ENCODE measurements at places on chromosomes 1 and 21.

DNA sequence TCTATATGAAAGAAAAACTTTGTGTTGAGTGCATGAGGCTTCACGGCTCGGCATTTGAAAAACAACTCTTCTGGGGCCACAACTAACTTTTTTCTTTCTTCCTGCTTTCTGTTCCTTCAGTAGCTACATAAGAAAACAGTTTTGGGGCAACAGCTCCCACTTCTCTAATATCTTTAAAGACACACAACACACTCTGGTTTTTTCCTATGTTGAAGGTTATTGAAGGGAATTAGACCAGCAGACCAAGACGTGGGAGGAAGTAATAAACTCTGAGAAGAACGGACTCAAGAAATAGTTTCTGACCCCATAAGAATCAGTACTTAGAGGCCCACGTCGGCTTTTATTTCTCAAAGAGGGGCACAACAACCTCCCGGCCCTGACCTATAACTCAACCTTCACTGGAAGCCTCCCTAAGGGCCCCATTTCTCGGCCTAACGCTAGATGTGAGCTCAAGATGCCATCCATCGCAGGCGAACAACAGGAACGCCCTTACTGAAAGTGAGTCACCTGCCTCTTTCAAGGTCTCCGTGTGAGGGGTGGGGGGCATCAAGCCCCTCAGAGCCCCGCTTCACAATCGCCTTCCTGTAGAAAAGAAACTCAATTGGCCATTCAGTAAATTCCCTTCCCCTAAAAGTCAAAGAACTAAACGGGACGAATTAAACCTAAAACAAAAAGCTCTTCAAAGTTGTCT, 844 bp downstream of the ZMYM6 start:
- DNase-seq, result peak; percentile 5

DNA sequence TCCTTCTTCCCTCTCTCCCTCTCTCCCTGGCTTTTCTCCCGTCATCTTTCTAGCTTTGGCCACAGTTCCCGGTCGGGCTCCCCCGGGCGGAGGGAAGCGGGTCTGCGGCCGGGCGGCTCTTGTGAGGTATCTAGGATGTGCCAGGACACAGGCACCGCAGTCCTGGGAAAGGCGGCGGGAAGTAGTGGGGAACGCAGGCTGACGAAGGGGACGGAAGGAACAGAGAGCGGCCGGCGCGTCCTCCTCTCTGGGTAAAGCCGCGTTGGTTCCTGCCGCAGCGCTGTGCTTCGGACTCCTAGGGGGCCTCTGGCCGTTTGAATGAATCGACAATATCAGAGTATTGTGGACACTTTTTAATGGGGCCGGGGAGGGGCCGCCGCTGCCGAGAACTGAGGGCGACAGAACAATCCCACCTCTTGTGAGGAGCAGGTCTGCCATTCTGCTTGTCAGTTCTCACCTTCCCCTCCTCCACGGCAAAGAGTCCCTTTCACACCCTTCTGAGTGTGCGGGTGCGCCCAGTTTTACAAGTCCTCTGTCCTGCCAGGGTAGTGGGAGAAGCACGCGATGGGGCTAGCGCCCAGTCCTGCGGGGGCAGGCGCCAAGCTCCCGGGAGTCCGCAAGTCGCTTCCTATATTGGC, 1.2 kb upstream of the LHX9 start:
- no peak for DNase-seq

- DNase-seq, result no peak
These were observed 1.5 kb upstream of the C2CD4D start for GRCh38 chr1:151841141-151841540.

GRCh38 chr21:25977068-25977611, 193.4 kb downstream of the APP start:
- no peak for DNase-seq

- DNase-seq, result no peak
These were observed 1.9 kb downstream of the LHX4 start for GRCh38 chr1:180231936-180232335.

DNA sequence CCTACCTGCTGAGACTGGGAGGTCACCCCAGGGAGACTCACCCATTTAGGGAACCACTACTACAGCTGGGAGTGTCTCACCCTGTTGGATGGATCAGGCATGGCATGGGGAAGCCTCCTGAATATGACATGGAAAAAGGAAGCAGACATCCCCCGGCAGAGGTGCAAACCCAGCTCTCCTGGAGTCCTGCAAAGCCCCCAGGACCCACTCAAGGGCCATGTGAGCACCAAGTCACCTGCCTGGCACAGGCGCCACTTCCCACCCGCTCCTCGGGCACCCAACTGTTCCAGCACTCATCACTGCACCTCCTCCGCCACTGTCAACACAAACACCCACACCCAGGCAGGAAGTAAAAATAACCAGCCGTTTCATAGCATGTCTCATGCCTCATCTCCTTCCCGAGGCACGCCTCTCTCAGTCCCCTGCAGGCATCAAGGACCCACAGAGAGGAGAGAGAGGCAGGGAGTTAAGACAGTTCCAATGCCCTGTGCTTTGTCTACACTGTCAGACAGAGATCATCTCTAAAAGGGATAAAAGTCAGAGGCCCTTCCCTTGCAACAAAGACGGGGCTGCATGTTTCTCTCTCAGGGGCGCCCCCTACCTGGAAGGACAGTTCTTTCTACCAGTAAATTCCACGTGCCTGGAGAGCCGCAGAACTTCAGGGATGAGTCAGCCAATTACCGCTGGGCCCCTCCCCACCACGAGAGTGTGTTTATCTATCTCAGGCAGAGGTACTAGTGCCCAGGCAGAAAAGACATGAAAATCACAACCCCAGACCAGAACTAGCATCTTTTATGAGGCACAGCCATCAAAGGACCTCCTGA, 150.1 kb upstream of the SOD1 start:
- DNase-seq, result no peak
